Erythroblast (primary cell): ENCODE measurements at places on chromosomes 13 and 19.

GRCh38 chr13:113449693-113450347 is 3.5 kb downstream of the ADPRHL1 start:
- no peak for DNase-seq

- no peak for DNase-seq
Measured at GRCh38 chr13:54687173-54687572, 1658.6 kb downstream of the OLFM4 start.

GRCh38 chr19:21835429-21835809 is 563 bp downstream of the ZNF43 start:
- DNase-seq = no peak

DNA sequence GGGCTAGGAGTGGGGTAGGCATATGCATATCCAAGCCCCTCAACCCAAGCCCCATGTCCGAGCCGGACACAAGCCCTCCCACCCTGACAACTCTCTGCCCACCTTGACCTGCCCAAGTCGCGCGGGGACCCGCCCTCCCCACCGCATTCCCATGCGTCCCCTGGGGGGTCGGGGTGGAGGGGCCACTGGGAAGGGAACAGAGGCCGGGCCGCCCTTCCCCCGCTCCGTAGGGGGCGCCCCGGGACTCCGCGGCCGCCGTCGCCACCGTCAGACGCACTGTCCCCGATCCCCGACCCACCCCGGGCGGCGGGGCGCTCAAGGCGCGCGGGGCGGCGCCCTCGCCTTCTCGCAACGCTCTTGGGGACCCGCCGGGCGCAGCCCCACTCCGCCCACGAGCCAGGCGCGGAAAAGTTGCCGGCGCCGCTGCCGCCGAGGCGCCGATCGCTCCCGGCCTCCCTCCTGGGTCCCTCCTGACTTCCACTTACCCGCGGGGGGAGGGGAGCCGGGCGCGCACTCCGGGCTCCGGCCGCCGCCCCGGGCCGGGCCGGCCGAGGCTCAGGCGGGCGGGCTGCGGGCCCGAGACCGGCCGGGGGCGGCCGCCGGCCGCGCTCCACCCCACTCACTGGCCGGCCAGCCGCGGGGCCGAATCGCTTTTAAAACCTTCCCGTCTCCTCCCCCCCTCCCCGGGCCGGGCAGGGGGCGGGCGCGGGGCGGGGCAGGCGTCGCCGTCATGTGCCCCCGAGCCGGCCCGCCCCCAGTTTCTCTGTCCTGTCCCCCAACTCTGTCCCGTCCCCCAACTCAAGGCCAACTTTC is 34.4 kb upstream of the NANOS3 start:
- peak; percentile 87 for DNase-seq

GRCh38 chr13:74442751-74443150 is 308.5 kb upstream of the KLF12 start:
- DNase-seq = no peak

- DNase-seq = peak; percentile 29
Measured at GRCh38 chr19:35903550-35904179, 1.3 kb downstream of the HCST start.
